AG20443 (cell line): ENCODE measurements at places on chromosomes 7 and 10.

GRCh38 chr7:158699341-158699740, 5.3 kb downstream of the NCAPG2 start:
- no peak for DNase-seq

- DNase-seq, result no peak
Measured at GRCh38 chr7:38383281-38383680, 109.8 kb upstream of the TARP start.

DNA sequence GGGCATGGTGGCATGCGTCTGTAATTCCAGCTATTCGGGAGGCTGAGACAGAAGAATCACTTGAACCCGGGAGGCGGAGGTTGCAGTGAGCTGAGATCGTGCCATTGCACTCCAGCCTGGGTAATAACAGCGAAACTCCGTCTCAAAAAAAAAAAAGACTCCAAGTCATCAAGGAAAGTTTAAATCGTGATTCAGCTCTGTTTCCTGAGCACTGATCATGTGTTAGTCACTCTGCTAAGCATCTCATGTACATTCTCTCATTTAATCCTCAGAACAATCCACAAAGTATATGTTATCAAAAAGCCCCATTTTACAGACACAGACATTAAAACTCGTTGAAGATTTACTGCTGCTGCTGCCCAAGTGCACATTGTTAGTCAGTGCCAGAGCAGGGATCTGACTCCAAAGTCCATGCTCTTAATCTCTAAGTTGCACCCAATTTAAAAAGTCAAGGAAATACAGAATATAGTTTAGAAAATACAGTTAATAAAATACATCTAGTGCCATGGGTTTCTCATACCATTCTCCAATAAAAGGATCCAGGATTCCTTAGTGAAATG, 6.2 kb downstream of the PIK3AP1 start:
- DNase-seq, result no peak

DNA sequence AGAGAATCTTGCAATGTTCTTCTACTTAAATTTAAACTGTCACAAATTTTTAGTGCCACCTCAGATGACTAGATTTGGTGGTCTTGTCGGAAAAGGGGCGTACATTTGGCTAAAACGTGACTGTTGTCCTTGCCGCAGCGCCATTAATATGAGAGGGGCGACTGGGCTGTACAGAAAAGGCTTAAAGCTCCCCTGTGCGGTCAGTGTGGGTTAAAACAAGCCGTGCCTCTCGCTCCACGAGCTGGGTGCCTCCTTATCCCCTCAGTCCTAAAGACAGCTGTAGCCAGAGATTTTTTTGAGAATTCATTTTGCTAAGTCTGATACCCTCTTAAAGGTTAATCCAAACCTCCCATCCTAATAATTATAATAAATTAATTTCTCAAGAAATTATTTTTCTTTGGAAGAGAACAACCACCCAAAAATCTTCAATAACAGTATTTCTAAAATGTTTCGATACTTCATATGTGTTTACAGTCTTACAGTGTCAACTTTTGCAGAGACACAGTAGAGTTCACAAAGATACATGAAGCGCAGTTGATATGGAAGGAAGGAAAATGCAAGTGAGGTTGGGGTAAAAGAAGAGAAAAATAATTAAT, 68.6 kb downstream of the C7orf25 start:
- DNase-seq, result peak; percentile 80

DNA sequence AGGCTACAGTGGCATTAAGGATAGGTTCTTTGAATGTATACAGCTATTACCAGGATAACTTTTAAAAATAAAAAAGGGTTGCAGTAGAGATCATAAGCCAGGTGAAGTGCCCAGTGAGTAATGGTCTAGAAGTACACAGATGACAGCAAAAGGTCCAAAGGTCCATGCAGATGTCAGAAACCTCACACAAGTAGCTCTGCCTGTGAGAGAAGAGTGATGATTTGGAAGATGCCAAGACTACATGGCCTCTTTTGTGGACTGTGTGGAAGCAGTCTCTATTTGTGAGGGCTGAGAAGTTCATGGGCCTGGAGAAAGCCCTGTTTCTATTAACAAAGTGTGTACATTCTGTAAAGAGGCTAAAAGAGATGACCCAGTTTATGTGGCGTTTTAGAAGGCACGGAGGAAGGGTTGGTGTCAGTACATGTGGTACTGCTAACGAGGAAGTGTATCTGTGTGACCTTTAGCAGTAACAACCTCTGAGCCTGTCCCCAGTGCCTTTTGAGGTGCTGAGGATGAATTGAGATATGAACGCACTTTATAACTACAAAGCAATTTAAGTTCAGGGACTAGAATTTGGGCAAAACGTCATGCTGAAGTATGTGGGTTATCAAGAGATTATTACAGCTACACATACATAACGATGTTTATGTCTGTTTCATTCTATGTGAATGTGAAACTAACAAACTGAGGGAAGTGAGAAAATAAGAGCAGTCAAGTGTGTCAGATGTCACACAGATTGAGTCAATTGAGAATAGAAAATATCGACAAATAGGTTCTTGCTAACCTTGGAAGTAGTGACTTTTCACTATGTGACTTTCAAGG, 7.6 kb downstream of the CYCS start:
- no peak for DNase-seq

- peak; percentile 23 for DNase-seq
Measured at GRCh38 chr10:110747609-110748464, 103.7 kb downstream of the RBM20 start.

DNA sequence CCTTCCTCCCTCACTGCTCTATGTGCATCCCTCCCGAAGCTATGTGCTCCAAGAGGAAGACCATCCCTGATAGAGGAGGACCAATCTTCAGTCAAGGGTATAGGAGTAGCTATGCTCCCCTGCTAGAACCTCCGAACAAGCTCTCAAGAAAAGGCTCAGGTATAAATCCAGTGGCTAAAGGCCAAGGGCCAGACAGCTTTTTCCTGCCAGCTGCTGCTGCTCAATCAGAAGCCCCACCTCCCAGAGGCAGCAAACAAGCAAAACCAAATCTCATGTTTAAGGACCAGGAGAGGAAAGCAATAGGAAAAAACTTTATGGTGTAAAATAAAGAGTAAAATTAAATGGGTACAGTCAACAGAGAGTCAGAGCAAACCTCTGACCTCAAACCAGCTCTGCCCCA, 187.2 kb downstream of the FGFR2 start:
- no peak for DNase-seq

DNA sequence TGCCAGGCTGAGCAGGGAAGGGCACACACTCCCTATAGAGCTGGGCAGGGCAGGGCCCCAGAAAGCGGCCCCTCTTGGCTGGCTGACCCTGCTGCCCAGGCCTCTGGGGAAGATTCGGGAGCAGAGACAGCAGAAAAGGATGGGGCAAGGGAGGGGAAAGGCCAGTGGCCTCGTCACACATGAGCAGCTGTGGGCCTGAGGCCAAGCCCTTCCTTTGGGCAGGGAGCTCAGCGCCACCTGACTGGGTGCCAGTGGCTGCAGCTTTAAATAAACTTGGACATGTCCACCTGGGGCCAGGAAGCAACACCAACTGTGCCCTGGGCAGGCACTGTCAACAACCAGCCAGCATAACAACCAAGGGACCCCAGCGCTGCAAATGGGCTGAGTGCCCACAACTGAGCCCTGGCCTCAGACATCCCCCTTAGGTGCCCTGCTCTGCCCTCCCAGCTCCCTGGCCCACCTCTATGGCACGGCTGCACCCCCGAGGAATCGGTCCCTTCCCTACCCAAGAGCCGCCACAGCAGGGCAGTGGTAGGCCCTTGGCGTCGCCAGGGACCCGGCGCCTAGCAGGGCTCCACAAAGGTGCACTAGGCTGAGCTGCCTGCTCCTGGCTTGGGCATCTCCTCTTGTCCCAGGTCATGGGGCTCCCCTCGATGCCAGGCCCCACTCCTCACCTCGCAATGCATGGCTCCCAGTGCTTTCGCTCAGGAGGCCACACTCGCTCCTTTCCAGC, 2.6 kb downstream of the CAMK2B start:
- no peak for DNase-seq
